ENCODE measurements at places on chromosomes 2 and 18.

GRCh38 chr2:102010902-102011301, 19.1 kb downstream of the IL1R2 start:
- no peak for DNase-seq

- no peak for DNase-seq
Measured at GRCh38 chr2:98524168-98524567, 79.5 kb downstream of the INPP4A start.

DNA sequence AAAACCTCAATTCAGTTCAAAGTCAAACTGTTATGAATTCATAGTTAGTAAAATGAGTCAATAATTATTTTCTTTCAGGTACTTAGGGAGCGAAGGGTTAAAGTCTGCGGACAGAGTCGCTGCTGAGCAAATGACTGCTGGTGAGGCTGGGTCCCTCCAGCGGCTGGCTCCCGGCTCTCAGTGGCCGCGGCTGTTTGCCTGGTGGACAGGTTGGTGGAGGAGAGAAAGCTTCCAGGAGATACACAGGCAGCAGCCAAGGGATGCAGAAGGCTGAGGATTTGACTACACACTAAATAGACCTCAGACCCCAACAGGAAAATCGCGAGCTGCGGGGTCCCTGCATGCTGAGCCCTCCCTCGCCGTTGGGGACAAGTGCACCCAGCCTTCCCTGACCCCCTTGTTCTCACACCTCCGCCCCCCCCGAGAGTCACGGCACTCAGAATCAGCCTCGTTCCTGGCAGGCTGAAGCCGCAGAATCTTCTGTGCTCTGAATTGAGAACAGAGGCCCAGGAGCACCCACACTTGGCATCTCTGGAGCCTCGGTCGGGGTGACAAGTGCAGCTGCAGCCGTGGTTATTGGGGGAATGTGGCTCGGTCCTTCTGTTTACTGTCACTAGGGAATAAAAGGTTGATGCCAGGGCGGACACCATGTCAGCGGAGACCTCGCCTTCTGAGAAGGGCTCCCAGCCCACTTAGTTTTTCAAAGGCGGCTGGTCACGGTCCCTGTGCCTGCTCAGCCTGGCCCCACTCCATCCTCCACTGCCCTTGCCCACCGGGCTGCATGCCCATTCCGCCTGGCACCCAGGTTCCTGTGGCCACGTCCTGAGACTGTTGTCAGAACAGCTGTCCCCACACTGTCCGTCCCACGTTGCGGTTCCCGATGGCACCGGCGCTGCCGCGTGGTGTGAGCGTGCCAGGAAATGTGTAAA, 74.0 kb downstream of the SLC66A2 start:
- peak; percentile 43 for DNase-seq

DNA sequence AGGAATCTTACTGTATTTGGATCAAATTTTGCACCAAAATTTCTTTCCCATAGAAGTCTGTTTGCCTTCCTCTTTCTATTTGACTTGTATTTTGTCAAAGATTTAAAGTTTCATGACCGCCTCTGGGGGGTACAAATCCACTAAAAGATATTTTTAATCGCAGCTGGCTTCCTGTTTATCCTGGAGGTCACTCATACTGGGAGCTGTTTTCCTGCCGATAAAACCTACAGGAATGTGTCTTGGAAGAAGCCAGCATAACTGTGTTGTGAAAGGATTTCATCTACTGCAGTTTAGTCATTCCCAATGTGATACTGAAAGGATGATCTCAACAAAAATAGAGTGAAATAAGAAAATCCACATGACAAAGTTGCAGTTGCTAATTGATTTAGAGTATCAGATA, 184.0 kb downstream of the RIT2 start:
- no peak for DNase-seq

DNA sequence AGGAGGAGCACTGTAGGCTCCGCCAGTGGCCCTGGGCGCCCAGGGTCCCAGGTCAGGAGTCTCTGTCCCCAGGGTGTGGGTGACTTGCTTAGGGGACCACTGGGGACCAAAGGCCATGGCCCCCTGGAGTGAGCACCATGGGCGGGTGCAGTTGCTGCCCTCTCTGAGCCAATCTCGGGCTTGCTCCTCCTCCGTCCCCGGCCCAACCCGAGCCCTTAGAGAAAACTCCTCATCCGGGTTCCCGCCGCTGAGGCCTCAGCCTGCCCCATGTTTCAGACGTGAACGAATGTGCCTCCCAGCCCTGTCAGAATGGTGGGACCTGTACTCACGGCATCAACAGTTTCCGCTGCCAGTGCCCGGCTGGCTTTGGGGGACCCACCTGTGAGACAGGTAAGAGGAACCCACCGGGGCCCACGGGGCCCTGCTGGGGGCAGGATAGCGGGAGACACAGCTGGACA, 38.6 kb downstream of the SNED1 start:
- DNase-seq: peak; percentile 75

- peak; percentile 47 for DNase-seq
Measured at GRCh38 chr2:23692263-23692662, 234.7 kb downstream of the ATAD2B start.

- DNase-seq: no peak
Measured at GRCh38 chr2:46954951-46955571, 39.5 kb upstream of the MCFD2 start.

GRCh38 chr2:133975676-133976428, 278.0 kb upstream of the MGAT5 start:
- DNase-seq: no peak

DNA sequence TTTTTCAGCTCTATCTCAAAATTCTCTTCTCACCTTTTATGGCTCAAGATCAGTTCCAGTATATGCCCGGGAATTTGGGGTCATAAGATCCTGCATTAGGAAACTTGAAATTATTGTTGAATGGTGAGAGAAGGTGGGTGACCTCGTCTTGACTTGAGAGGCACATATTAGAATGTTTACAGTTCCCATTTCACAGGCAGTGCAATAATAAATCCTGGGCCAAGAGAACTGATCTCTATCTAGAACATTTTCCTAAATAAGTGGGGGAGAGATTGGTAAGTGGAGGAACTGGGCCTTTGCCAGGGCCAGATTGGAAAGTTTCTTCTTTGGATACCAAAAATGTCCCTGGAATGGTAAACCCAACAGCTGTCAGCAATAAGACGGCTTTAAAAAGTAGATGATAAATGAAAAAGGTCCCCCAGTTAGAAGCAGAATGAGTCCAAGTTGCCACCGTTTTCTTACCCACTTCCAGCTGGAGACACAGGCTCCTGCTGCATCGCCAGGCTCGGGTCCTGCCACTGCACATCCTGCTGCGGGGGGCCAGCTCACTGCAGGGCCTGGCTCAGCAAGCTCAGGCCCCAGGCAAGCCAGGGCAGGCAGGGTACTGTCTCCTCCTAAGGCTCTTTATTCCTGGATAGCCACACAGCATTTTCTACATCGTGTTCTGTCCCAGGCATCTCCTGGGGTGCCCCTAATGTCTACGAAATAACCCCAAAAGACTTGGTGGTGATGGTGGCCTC, 126.4 kb upstream of the EPAS1 start:
- no peak for DNase-seq

- peak; percentile 50 for DNase-seq
Measured at GRCh38 chr2:239918749-239919148, 106.4 kb downstream of the NDUFA10 start.

- DNase-seq: no peak
Measured at GRCh38 chr18:48542513-48543181, 3.8 kb downstream of the CTIF start.

Data from activated effector memory CD4-positive, alpha-beta T cell treated with anti-CD3 and anti-CD28 coated beads, Interleukin-2, amount 50 U/mL, for 16 hours (primary cell).